ENCODE measurements at places on chromosomes 6 and 20.

- DNase-seq: no peak
Measured at GRCh38 chr6:169395080-169395805, 141.6 kb upstream of the THBS2 start.

- no peak for DNase-seq
Measured at GRCh38 chr6:139154881-139155547, 20.1 kb downstream of the HECA start.

- no peak for DNase-seq
Measured at GRCh38 chr6:14996892-14997291, 249.0 kb upstream of the JARID2 start.

GRCh38 chr6:40538556-40538955 is 48.6 kb downstream of the LRFN2 start:
- DNase-seq: no peak

- DNase-seq: no peak
Measured at GRCh38 chr6:143248359-143248758, 187.7 kb downstream of the AIG1 start.

GRCh38 chr20:32631933-32632460 is 41.7 kb downstream of the C20orf203 start:
- DNase-seq: no peak

DNA sequence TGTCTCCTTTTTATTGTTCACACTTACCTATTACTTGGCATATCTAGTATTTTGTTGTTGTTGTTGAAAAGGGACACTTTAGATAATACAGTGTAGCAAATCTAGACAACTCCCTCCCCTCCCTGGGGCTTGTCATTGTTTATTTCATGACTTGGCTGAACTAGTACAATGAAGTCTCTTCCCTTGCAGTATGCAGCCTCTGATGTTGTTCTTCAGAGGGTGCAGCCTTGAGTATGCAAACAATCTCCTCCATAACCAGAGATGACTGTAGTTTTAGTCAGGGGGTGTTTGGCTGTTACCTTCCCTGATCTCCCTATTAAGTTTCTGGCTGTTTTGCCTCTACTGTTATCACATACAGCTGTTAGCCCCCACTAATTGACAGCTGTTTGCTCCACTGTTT is 315.4 kb upstream of the RUNX2 start:
- DNase-seq: no peak

DNA sequence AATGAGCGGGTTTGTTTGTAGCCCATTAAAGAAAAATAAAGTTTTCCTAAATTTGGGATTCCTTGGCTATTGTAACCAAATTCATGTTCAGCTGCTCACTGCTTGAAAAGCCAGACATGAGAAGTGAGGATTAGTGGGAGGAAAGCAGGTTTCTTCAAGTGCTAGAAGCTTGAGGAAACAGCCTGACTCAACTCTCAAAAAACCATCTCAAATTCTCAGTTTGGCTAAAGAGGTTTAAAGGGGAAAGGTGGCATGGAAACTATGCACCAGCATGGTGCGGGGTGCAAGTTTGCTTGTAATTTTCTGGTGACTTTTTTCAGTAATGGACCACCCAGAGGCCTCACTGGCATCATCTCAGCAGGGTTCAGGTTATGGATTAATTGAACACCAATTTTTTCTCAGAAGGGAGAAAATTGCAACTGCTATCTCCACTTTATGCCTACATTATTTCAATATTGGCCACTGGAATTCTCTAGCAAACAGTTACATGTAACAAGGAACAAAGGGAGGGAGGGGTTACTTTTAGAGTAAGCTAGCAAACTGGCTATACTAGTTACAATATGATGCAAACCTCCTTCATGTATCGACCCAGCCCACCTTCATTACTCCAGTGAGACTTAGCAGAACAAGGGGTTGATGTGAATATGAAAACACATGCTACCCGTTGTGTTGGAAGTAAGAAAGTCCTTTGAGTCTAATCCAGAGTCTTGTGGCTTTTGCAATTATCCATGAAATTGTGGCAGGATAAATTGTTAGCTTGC is 85.0 kb upstream of the IFNGR1 start:
- no peak for DNase-seq

DNA sequence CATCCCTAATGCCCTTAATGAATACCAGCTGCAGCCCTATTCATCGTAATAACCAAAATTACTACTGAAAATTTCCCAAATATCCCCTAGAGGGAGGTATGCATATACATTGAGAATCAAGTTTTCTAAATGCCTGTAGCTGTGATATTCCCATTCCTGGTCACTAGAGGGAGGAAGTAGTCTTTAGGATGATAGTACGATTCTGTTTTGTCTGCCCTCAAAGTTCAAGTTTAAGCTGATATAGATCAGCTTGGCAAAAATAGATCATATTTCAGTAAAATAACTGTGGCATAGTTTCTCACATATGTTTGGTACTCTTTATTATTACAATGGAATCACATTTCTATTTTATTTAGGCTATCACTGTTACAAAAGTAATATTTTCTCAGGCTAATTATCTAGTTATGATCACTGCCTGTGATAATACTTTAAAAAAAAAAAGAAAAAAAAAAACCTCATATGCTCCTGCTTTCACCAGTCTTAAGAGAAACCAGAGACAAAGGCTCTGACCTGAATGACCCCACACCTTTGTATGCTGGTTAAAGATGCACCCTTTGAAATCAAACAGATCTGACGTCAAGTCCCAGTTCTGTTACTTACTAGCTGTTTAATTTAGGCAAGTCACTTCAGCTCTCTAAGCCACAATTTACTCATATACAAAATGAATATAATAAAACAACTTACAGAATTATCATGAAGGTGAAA is 11.0 kb downstream of the TSPYL1 start:
- DNase-seq: peak; percentile 67
